Cardiac muscle cell (in vitro differentiated cells and primary cell): ENCODE measurements at places on chromosomes 1 and 21. TPM values are rescaled to one million over a fixed set of nuclear protein-coding genes. Genes with fewer than 3 reads are reported as not detected.

- DNase-seq = no peak
Observed at GRCh38 chr1:29441916-29442668, 205.8 kb downstream of the PTPRU start.

DNA sequence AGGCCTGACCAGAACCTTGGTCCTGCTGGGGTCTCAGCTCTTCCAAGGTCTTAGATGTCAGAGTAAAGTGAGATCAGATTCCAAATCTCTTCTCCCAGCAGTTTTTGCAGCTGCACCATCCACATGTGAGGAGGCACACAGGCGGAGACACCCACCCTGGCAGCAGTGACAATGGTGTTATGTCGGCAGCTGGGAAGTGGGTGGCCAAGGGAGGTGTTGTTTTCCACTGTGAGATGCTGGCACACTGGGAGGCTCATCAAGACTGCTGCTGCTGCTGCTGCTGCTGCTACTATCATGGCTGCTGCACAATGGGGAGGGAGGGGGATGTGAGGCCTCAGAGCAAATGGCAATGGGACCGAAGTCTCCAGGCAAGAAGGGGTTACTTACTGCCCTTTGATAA, 23.6 kb downstream of the CAMK2N1 start:
- DNase-seq = no peak

- no peak for DNase-seq
Observed at GRCh38 chr1:9200441-9200840, 34.1 kb upstream of the H6PD start.

- DNase-seq = no peak
Observed at GRCh38 chr1:21260405-21261125, 29.7 kb downstream of the ECE1 start.

- DNase-seq = no peak
Observed at GRCh38 chr1:89391686-89392085, 27.8 kb downstream of the GBP6 start.

DNA sequence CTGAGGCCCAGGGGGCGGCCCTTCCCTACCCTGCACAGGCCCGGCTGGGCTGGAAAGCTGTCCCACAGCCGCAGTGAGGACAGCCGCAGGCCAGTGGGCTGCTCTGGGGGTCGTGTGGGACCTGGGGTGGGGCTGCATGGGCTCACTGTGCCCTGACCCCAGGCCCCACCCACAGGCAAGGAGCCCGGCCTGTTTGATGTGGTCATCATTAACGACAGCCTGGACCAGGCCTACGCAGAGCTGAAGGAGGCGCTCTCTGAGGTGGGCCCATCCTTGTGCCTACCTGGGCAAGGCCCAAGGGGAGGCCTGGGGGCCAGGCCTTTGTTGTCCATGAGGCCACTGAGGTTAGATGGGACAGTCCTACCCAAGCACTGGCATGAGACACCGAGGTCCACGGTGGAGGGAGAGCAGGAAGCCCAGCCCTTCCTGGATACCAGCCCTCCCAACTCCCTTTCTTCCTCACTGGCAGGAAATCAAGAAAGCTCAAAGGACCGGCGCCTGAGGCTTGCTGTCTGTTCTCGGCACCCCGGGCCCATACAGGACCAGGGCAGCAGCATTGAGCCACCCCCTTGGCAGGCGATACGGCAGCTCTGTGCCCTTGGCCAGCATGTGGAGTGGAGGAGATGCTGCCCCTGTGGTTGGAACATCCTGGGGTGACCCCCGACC, 1.4 kb upstream of the GJC2 start:
- peak; percentile 53 for DNase-seq

DNA sequence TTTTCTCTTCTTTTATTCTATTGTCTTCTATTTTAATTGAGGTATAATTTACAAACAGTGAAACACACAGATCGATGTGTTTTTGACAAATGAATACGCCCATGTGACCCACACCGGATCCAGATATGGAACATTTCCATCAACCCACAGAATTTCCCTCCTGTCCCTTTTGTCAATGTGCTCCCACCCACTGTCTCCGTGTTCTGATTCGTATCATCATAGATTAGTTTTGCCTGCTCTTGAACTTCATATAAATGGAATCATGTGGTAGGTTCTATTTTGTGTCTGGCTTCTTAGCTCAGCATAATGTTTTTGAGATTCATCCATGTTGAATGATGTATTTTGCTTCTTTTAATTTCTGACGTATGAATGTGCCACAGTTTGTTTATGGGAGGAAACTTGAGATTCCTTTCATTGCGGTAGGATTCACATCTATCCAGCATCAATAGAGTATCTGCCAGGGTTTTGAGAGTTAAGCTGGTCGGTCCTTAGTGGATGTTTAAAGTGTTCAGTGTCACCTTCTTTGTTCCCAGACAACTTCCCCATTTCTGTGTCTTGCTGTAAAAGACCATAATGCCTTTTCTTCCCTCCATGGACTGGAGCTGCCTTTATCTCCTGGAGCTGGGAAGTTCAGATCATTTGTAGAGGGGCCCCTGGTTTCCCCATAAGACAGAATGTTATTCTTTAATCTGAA, 14.7 kb downstream of the NAV1 start:
- no peak for DNase-seq

DNA sequence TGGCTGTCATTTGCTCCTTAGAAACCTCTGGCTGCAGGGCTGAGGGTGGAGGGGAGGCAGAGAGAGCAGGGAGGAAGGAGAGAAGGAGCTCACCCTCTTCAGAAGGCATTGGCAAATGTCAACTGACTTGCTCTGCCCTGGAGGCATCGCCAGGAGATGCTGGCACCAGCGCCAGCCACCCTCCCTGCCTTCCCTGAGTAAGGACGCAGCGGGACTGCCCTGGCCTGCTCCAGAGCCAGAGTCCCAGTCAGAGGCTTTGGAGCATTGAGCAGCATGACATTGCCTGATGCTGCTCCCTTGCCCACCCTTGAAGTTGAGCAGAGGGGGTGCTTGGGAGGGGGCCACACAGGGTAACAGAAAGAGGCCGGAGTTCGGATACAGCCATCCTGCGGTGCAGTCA, 62.3 kb downstream of the DISP3 start:
- no peak for DNase-seq

GRCh38 chr1:170730438-170730837, 66.5 kb downstream of the PRRX1 start:
- no peak for DNase-seq

USH2A gene
- total RNA-seq = 0.24 and 0.25 TPM in 2 replicates

LCE3E gene
- total RNA-seq = not detected in 2 replicates

KCNQ4 gene
- total RNA-seq = 1.3 and 3.7 TPM in 2 replicates

SV2A gene
- 19.2 and 21.9 TPM in 2 replicates for total RNA-seq

LCE1F gene
- total RNA-seq = not detected in 2 replicates

S100B gene
- 0.21 and 0.49 TPM in 2 replicates for total RNA-seq
